ENCODE measurements at places on chromosomes 5 and 9.

DNA sequence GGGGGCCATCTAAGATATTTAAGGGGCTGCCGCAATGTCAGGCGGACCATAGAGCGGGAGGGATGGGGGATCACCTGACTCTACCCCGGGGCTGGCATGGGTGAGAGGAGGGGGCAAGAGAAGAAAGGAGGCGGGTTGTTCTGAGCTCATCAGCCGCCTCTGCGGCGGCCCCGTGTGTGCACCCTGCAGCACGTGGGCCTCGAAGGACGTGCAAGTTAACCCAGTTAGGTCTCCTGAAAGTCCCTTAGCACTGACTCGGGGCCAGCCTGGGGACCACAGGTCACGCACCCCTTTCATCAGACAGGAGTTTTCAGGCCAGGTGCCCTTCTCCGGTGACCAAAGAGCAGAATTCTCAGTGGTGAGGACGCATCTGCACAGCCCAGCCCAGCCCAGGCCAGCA is 58.0 kb downstream of the UBE2QL1 start:
- no peak for DNase-seq

DNA sequence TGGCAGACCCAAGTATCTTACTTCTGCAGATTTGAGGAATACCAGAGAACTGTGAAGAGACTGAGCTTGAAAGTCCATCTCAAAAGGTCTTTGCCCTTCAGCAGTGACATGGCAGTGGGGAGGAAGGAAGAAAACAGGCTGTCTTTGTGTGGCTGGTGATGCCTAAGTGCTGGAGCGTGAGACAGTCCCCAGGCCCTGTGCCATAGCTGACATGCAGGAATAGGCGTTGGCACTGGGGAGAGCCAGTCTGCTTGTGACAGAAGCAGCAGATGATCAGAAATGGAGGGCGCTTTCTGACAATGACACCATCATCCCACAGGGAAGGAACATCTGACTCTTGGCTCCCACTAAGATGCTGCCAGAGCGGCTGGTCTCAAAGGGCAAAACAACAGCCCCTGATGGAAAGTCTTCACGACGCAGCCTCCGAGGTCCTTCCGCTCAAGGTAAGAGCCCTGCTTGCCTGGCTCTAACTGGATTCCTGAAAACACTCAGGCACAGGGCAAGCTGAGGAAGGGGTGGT is 15.5 kb upstream of the GLRX start:
- DNase-seq, result no peak

DNA sequence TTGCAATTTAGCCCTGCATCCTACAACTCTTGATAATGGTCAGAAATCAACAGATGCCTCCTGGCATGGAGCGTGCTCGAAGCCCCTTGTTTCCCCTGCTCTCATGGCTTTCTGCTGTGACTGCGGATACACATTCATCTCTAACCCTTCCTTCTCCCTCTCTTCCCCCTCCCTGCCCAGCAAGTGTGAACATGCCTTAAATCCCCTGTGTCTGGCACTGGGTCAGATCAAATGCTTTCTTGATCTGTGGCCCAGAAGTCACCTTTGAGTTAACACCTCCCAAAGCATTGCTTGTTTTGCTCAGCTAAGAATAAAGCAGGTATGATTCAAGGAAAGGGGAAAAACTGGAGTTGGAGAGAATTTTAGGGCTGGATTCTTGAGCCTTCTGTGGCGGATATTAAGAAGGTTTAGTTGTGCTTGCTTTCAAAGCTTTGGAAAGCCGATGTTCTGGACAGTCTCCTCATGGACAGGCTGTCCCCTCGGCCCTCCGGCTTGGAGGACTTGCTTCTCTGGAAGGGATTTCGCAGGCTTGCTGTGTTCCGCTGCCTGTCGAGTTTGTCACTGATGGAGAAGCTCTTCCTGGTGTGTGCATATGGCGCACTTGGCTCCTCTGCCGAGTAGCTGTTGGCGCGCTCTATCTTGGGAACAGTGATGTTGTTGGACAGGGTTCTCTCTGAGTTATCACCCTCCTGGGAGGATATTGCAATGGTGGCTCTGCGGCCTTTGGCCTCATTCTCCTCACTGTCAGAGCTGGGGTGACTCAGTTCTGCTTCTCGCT is 121.3 kb upstream of the KLF9 start:
- DNase-seq, result no peak

GRCh38 chr5:119292701-119293515 is 62.9 kb upstream of the TNFAIP8 start:
- no peak for DNase-seq

GRCh38 chr9:117919538-117919937 is 215.3 kb downstream of the TLR4 start:
- no peak for DNase-seq

GRCh38 chr9:2700909-2701550 is 16.3 kb upstream of the KCNV2 start:
- DNase-seq, result no peak

DNA sequence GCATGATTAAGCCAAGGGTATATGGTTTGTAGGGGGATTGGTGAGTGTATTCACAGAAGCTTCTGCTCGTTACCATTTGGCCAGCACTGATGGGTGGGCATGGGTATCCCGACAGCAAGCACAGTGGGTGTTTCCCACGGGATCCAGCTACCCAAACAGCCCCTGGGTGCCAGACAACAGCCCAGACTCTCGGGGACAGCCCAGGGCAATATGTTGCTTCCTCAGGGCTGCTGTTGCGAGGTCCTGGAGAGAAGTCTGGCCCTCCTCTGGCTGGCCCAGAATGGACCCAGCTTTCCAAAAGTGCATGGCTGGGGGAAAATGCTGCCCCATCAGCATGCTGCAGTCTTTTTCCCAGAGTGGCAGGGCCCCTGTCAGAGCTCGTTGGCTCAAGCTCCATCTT is 247.0 kb downstream of the IRX1 start:
- no peak for DNase-seq

DNA sequence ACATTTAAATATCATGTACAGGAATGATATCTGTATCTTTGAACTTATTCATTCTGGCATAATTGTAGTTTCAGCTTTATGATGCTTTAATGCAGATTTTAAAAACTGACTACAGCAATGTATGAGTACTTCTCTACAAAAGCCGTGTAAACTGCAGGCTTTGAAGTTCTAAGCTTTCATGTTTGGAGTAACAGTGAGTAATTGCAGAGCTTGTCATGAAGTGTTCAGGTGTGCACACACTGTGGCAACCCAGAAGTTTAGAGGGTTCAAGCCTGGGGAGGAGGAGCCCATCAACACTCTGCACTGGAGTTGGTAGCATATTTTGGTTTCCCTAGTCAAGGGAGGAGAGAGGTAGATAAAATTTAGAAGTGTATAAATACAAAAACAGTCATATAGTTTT is 130.9 kb downstream of the CD180 start:
- no peak for DNase-seq

DNA sequence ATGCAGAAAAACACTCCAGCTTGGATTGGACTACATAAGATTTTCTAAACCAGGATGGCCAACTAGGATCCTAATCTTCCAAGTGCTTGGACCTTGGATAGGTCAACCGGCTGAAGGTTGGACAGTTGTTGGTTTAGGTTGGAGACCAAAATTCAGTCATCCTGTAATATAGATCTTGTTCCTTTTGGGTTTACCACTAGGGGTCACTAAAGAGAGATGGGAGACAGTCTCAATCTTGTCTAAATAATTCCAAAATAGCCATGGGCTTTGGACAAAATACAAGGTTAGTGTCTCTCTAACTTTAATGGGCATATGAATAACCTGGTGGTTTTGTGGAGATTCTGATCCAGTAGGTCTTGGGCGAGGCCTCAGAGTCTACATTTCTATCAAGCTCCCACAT is 148.7 kb upstream of the ERCC6L2 start:
- DNase-seq, result peak; percentile 62

GRCh38 chr9:124964056-124964455 is 23.2 kb upstream of the GOLGA1 start:
- DNase-seq, result no peak

DNA sequence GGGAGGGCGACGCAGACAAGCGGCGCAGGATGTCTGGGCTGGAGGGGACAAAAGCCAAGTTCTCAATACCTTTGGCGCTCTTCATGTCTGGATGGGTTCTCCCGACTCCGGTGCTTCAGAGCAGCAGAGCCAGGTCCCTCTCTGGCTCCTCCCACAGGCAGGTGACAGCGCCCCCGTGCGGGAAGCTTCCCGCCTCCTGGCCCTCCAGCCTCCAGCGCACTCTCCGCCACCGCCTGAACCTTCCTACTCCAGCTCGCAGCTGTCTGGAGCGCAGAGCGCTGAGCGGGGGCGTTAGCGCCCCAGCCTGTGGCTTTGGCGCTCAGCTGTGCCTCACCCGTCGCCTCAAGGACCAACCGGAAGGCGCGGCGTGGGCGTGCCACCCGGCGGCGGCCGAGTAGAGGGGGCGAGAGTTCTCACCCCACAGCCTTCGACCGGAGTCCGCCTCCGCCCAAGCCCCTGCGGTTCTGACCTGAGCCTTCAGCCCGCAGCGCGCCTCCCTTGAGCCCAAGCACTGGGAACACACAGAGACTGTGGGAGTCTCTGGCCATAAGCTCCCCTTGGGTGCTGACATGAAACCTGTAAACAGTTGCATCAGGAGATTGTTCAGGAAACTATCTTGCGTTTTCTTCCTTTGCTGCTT is at the start of gene SLCO4C1:
SLCO4C1 (minus strand) TSS at position 107 of the 640 bp plus-strand sequence; CDS start at position 85, 22 bp downstream.
- DNase-seq, result peak; percentile 81

GRCh38 chr5:122350496-122350895 is 38.5 kb downstream of the SNCAIP start:
- DNase-seq, result no peak

GRCh38 chr5:143560378-143560777 is 156.9 kb upstream of the NR3C1 start:
- DNase-seq, result no peak

GRCh38 chr5:127985811-127986325 is 97.7 kb upstream of the SLC12A2 start:
- no peak for DNase-seq
